Hepatocyte (in vitro differentiated cells): ENCODE measurements at places on chromosomes 12 and 14. TPM values are rescaled to one million over a fixed set of nuclear protein-coding genes. Genes with fewer than 3 reads are reported as not detected.

The TMTC2 gene
- 11.4 and 12.0 TPM in 2 replicates for total RNA-seq

The KRT74 gene
- not detected in 2 replicates for total RNA-seq

The HIF1A gene
- total RNA-seq: 219 and 285 TPM in 2 replicates

The GAS2L3 gene
- 14.9 and 22.5 TPM in 2 replicates for total RNA-seq

The CLEC4D gene
- total RNA-seq: 0.10 TPM in 1 of 2 replicates, not detected in the other

The CDK17 gene
- 33.1 and 33.5 TPM in 2 replicates for total RNA-seq

The MANSC4 gene
- 0.63 TPM in 1 of 2 replicates, not detected in the other for total RNA-seq

The RNASE1 gene
- 61.0 and 84.5 TPM in 2 replicates for total RNA-seq

The HCAR3 gene
- 0.12 and 0.30 TPM in 2 replicates for total RNA-seq

The P3H3 gene
- total RNA-seq: 19.6 and 38.1 TPM in 2 replicates

The COQ6 gene
- 18.7 and 29.5 TPM in 2 replicates for total RNA-seq

The BCAT1 gene
- 72.8 and 87.1 TPM in 2 replicates for total RNA-seq

The BBS10 gene
- total RNA-seq: 16.2 and 17.5 TPM in 2 replicates

The PCED1B gene
- 3.6 and 5.9 TPM in 2 replicates for total RNA-seq

The TRPV4 gene
- total RNA-seq: 0.88 and 2.3 TPM in 2 replicates

The FGF6 gene
- not detected in 2 replicates for total RNA-seq

The CMA1 gene
- not detected in 2 replicates for total RNA-seq

The LRRC43 gene
- 0.24 and 1.7 TPM in 2 replicates for total RNA-seq

The STYK1 gene
- 0.48 and 3.6 TPM in 2 replicates for total RNA-seq

The GLIPR1 gene
- 6.9 and 9.6 TPM in 2 replicates for total RNA-seq

The TC2N gene
- 72.6 and 77.2 TPM in 2 replicates for total RNA-seq

The FAM90A1 gene
- not detected in 2 replicates for total RNA-seq

The ORMDL2 gene
- 28.6 and 34.2 TPM in 2 replicates for total RNA-seq

The CAPZA3 gene
- not detected in 2 replicates for total RNA-seq

The GLT1D1 gene
- total RNA-seq: 0.92 and 1.8 TPM in 2 replicates

The ACOT4 gene
- total RNA-seq: 2.5 and 2.8 TPM in 2 replicates

The NTF3 gene
- 5.0 and 6.9 TPM in 2 replicates for total RNA-seq

The KLRG1 gene
- total RNA-seq: 0.24 and 0.37 TPM in 2 replicates

The VAMP1 gene
- total RNA-seq: 0.88 and 5.0 TPM in 2 replicates

The BBOF1 gene
- total RNA-seq: 6.1 and 7.1 TPM in 2 replicates

The ST8SIA1 gene
- total RNA-seq: 1.5 and 2.0 TPM in 2 replicates

The PPFIA2 gene
- 1.2 and 7.9 TPM in 2 replicates for total RNA-seq

The PLCZ1 gene
- not detected in 2 replicates for total RNA-seq

The KCNK10 gene
- total RNA-seq: 1.5 and 1.6 TPM in 2 replicates

The SLC39A9 gene
- total RNA-seq: 109 TPM in 2 replicates

The MUCL1 gene
- not detected in 2 replicates for total RNA-seq

The MMP19 gene
- total RNA-seq: 6.1 and 6.4 TPM in 2 replicates

The ALKBH1 gene
- 9.0 and 11.8 TPM in 2 replicates for total RNA-seq

The CLEC2B gene
- total RNA-seq: 5.0 and 5.7 TPM in 2 replicates

The KCNH3 gene
- total RNA-seq: 0.30 and 1.0 TPM in 2 replicates

The GDF3 gene
- total RNA-seq: not detected in 2 replicates

The ANKRD33 gene
- not detected in 2 replicates for total RNA-seq

The RGS6 gene
- 0.87 and 1.7 TPM in 2 replicates for total RNA-seq

The MIP gene
- 0.08 TPM in 1 of 2 replicates, not detected in the other for total RNA-seq

The ITGB7 gene
- total RNA-seq: 0.23 TPM in 1 of 2 replicates, not detected in the other

The IKBIP gene
- 45.5 and 52.5 TPM in 2 replicates for total RNA-seq

The TCL1A gene
- not detected in 2 replicates for total RNA-seq

The NRL gene
- total RNA-seq: 1.2 and 4.8 TPM in 2 replicates

The B4GALNT3 gene
- 10.6 and 13.9 TPM in 2 replicates for total RNA-seq

The RNASE7 gene
- total RNA-seq: not detected in 2 replicates

The TBC1D30 gene
- total RNA-seq: 4.7 and 5.3 TPM in 2 replicates

The LRP1-AS gene
- total RNA-seq: not detected in 2 replicates

The ARMH4 gene
- total RNA-seq: 6.6 and 9.2 TPM in 2 replicates

The FIGNL2 gene
- 2.1 and 3.2 TPM in 2 replicates for total RNA-seq

The UTP20 gene
- total RNA-seq: 10.8 and 11.6 TPM in 2 replicates

The HAL gene
- total RNA-seq: 1.3 and 1.8 TPM in 2 replicates

The GPR68 gene
- 0.20 and 0.44 TPM in 2 replicates for total RNA-seq
